ENCODE measurements at places on chromosomes 2 and 18. TPM values are rescaled to one million over a fixed set of nuclear protein-coding genes. Genes with fewer than 3 reads are reported as not detected.

Gene KCNJ13
- 43.1 TPM for polyA plus RNA-seq

Gene TLX2
- not detected for polyA plus RNA-seq

Gene FLACC1
- 0.34 TPM for polyA plus RNA-seq

Gene CDH2
- polyA plus RNA-seq = 65.9 TPM

Gene HSBP1L1
- 81.9 TPM for polyA plus RNA-seq

Gene RPRD1A
- polyA plus RNA-seq = 23.7 TPM

Gene TMEM247
- not detected for polyA plus RNA-seq

Gene ZBTB7C
- 1.1 TPM for polyA plus RNA-seq

Gene HDHD2
- 33.7 TPM for polyA plus RNA-seq

Gene IL36G
- polyA plus RNA-seq = 1.0 TPM

Gene AOX1
- 4.7 TPM for polyA plus RNA-seq

Gene HES6
- 23.0 TPM for polyA plus RNA-seq

Gene STARD6
- polyA plus RNA-seq = 0.81 TPM

Gene DCC
- 1.0 TPM for polyA plus RNA-seq

Gene C1QL2
- polyA plus RNA-seq = 12.9 TPM

Gene RFX8
- polyA plus RNA-seq = 0.11 TPM

Gene IGFBP5
- polyA plus RNA-seq = 113 TPM

Gene PAPOLG
- 6.6 TPM for polyA plus RNA-seq

Gene SERPINB12
- polyA plus RNA-seq = not detected

Gene LYG1
- 2.4 TPM for polyA plus RNA-seq

Gene CNTNAP5
- 0.28 TPM for polyA plus RNA-seq

Gene UGT1A1
- polyA plus RNA-seq = 0.51 TPM

Gene COL5A2
- polyA plus RNA-seq = 131 TPM

Gene AQP12A
- not detected for polyA plus RNA-seq

Gene ZNF804A
- polyA plus RNA-seq = 1.7 TPM

Gene SLC5A7
- not detected for polyA plus RNA-seq

Gene ANKRD62
- not detected for polyA plus RNA-seq

Gene KIF5C
- polyA plus RNA-seq = 2.1 TPM

Gene TMEM18
- polyA plus RNA-seq = 47.1 TPM

Gene CPO
- not detected for polyA plus RNA-seq

Gene MEIS1
- polyA plus RNA-seq = 35.3 TPM

Gene GKN2
- not detected for polyA plus RNA-seq

Gene ALPG
- polyA plus RNA-seq = 0.08 TPM

Gene CCL20
- 112 TPM for polyA plus RNA-seq
